ENCODE measurements at places on chromosomes 12 and 14.

DNA sequence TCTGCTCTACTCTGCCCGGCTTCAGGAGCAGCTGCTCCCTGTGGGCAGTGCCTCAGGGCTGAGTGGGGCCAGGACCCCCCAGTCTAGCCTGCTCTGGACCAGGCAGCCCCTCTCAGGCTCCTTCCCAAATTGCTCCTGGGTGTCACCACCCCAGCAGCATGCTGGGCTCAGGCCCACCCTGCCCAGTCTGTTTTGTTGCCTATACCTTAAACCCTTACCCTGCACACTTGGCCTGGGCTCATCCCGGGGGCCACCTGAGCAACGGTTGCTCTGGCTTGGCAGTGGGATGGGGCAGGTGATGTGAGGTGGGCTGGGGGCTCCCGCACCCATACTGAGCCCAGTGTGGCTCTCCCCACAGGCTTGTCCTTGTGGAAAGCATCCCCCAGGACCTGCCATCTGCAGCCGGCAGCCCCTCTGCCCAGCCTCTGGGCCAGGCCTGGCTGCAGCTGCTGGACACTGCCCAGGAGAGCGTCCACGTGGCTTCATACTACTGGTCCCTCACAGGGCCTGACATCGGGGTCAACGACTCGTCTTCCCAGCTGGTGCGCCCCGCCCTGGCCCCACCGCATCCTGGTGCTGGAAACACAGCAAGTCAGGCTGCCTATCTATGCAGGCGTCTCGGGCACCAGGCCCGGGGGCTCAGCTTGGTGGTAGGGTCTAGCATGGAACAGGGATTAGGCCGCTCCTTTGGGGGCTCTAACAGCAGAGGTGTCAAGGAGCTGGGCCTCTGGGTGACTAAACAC is 3.9 kb downstream of the PLD4 start:
- DNase-seq = no peak

- DNase-seq = no peak
These were observed 43.2 kb downstream of the KRT80 start for GRCh38 chr12:52148464-52149181.

GRCh38 chr12:84785281-84785680 is 127.3 kb downstream of the SLC6A15 start:
- no peak for DNase-seq

DNA sequence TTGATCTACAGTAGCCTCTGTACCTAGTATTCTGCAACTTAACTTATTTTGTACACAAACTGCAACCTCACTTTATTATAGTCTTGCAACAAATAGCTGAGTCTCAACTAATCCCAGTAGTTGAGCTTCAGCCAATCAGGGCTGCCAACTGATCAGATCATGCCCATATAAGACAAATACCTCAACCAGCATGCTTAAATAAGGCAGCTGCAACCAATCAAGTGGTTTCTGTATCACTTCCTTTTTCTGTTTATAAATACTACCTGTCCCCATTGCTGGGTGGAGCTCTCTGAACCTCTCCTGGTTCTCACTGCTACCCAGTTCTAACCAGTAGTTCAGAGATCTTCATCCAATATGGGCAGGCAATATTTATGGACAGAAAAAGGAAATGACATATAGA is 248.5 kb upstream of the FBXO33 start:
- DNase-seq = no peak

- DNase-seq = no peak
These were observed 23.1 kb upstream of the RNASE12 start for GRCh38 chr14:20614038-20614840.

DNA sequence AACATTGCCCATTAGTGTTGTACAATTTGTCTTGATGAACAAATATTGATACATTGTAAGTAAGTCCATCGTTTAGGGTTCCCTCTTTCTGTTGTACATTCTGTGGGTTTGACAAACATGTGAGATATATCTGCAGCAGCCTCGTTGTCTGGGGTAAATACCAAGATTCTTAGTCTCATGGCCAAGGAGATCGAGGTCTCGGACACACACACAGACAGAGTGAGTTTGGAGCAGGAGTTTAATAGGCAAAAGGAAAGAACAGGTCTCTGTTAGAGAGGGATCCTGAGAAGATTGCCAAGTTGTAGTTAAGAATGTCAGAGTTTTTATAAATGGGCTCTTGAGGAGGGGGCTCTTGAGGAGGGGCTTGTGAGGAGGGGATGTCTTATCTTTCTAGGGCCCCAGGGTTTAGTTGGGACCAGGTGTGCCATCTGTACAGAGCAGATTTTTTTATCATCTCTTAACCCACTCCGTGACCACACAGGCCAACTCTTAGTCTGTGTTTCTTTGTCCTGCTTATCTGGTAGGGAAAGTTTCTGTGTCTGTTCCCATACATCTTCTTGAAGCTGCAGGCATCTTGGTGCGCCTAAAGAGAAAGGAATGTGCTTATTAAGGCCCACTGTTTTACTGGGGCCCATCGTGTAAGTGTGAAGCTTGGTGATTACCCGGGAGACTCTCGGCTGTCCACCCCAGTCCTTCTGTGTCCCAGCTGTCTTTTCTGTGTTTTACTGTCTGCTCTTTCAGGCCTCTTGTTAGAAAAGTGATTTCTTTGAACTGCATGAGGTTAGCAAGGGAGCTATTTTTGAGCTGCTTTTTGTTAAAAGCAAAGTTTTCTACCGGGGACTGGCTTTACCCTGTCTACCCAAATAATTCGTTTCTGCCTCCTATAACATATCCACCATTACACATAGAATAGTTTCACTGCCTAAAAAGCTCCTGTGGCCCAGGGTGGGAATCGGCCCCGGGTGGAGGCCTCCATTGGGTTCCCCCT is 22.4 kb upstream of the CLEC2D start:
- DNase-seq = no peak

DNA sequence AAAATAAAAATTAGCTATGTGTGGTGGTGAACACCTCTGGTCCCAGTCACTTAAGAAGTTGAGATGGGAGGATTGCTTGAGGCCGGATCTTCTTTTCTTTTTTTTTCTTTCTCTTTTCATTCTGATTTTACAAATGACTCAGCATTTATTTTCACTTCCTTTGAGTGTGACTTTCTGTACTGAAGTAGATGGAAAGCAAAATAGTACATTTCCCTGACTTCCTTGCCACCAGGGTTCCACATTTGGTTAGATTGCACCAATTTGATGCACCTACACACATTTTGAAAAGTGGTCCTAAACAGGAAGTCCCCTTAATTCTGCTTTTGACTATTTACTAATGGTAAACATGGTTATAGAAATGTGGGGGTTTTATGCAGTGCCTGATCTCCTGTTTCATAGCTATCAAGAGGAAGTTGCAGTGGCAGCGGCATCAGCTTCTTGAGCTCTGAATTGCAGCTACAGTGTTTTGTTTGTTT is 13.0 kb upstream of the LEMD3 start:
- no peak for DNase-seq

DNA sequence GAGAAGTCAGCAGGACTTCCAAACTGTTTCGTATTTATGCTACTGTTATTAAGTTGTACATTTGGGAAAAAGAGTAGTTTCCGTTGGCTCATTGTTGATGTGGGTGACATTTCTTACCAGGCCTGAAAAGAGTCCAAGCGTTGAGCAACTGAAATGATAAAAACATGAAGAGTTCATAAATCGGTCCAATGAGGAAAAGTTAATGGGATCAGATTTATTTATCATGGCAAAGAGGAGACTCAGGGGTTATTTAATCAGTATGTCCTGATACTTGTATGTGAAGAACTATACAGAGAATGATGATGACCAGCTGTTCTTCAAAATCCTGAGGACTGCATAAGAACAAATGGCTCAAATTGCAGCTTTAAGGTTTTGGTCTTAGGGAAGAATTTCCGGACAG is 7.7 kb downstream of the VRK1 start:
- no peak for DNase-seq

DNA sequence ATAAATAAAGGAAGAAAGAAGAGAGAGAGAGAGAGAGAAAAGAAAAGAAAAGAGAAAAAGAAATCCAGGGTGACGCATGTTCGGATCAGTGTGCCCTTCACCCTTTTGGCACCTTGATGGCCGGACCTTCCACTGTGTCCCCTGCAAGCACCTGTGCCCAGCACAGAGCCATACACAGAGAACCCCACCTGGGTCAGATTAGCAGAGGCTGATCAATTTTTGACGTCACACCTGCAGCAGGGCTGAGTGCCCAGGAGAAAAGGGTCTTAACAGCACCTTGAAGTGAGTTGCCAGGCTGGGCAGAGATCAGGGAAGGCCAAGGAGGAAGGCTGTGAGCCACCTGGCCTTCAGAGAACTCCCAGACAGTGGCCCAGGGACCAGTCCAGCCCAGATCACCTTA is 114.4 kb downstream of the CALM1 start:
- DNase-seq = no peak

DNA sequence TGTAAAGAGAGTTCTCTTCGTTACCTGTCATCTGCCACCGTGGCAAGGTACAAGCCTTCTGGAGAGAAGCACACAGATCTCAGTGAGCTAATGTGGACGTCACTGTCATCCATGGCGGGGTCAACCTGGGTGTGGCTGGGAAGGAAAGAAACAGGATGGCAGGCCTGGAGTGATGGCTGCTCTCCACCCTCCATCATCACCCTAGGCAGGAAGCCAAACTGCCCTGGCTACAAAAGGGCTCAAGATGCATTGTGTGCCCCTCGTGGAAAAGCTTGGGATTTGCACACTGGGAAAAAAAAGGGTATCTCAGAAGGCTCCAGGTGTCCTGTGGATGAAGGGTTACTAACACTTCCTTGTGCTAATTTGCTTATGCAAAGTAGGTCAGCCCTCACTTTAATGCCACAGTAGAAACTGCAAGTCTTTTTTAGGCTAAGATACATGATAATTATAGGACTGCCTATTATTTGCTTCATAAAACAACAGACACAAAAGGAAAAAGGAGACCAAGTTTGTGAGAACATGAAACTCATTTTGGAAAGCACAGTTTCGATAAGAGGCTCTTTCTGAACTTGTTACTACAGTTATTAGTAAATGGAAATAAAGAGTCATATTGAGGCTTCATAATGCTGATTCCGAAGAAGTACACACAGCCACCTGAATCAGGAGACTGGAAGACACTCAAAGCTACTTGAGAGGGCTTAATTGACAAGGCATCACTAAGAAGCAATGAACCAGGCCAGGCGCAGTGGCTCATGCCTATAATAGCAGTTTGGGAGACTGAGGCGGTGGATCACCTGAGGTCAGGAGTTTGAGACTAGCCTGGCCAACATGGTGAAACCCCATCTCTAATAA is 18.9 kb downstream of the RFC5 start:
- DNase-seq = no peak

Measured in neural crest cell (in vitro differentiated cells).